Tibial nerve (tissue), 4 donors: ENCODE measurements at places on chromosomes 6 and 20.

DNA sequence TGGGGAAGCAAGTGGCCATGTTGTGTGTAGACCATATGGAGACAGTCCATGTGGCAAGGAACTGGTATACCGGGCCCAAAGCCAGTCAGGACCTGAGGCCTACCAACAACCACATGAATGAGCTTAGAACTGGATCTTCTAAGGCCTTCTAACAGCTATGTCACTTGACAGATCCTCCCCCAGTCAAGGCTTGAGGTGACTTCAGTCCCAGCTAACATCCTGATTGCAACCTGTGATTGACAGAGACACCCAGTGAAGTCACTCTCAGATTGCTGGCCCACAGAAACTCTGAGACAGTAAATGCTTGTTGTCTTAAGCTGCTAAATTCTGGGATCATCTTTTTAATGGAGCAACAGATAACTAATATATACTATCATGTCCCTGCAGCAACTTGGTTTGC is 32.9 kb downstream of the AHI1 start:
- DNase-seq = no peak

DNA sequence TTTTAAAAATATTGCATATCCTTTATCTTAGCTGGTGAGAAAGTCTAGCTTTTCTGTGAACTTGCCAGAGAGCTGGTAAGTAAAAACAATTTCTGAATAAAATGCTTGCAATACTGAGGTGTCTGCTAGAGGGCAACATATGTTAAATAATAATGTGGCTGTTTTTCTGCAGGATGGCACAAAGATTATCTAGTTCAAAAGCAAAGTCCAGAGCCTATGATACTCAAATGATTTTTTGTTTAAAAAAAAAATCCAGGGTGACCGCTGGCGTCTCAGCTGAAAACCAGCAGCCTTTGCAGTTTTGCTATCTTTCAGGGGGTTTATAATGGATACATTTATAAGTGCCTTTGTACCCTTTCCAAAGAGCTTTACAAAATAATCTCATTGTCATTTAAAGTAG is 194.9 kb downstream of the PHACTR1 start:
- DNase-seq = no peak

GRCh38 chr6:140535511-140535910 is 1161.1 kb upstream of the CITED2 start:
- no peak for DNase-seq

- no peak for DNase-seq
These were observed 25.6 kb upstream of the SMOC2 start for GRCh38 chr6:168415098-168415992.

GRCh38 chr6:20021795-20022194 is 184.6 kb downstream of the ID4 start:
- no peak for DNase-seq

DNA sequence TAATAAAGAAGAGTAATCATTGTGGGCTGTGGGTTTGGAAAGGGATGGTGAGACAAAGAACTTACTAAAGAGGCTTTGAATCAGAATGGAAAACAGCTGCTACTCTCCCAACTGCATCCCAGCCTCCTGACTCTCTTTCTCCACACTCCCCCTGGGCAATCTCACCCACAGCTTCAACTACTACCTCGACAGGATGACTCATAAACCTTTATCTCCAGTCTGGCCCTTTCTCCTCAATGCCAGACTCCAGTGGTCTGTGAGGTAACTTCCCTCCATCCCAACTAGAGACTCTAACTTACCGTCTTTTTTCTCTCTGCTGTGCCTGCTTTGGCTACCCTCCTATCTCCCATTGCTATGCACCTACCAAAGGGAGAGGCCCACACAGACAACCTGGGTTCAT is 135.3 kb upstream of the RREB1 start:
- no peak for DNase-seq
